Fibroblast of skin of back (primary cell): ENCODE measurements at places on chromosomes 3 and 15.

- peak; percentile 56 for DNase-seq
These were observed 41.4 kb upstream of the CCDC80 start for GRCh38 chr3:112682361-112682760.

DNA sequence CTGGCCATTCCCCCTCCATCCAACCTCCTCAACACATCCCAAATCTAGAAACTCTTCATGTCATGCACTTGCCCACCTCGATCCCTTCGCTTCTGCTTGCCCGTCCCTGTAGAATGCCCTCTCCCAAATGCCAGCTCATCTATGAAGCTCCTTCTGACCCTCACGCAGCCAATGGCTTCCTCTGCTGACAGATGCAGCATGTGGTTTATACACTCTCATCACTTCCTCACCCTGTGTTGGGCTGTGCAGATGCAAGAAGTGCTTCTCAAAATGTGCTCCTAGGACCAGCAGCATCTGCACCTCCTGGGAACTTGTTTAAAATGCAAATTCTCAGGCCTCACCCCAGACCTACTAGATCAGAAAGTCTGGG, 51.7 kb downstream of the SEMA5B start:
- DNase-seq = no peak

GRCh38 chr3:50530001-50530970, 26.9 kb upstream of the CACNA2D2 start:
- DNase-seq = no peak

GRCh38 chr15:29103824-29104565, 165.6 kb downstream of the NSMCE3 start:
- DNase-seq = peak; percentile 81

DNA sequence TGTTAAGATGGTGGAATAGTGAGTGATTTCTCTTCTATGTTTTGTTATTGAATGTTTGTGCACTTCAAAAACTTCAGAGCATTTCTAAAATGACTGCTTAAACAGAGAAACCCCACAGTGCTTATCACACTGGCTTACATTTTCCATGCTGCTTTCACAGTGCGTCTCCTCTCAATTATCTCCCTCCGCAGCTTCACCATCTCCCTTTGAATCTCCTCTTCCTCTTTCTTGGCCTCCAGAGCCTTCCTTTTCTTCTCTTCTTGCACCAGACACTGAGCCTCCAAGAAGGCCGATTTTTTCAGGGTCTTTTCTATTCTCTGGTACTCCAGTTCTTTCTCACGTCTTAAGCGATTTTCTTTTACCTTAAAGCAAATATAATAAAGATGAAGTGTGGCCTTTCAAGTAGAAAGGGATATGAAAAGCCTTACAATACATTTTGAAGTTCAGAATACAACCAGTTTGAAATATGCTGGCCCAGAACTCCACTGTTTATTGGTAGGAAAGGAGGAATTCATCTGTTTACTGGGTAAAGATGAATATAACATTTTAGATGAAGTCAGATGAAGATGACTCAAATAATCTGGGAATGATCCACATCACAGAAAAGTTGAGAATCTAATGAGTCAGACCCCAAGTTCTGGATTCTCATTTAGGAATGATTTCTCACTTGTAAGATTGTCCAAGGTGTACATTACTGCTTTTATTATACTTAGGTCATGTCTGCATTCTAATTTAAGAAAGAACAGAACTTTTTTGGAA, 21.4 kb downstream of the CCDC191 start:
- DNase-seq = peak; percentile 8

DNA sequence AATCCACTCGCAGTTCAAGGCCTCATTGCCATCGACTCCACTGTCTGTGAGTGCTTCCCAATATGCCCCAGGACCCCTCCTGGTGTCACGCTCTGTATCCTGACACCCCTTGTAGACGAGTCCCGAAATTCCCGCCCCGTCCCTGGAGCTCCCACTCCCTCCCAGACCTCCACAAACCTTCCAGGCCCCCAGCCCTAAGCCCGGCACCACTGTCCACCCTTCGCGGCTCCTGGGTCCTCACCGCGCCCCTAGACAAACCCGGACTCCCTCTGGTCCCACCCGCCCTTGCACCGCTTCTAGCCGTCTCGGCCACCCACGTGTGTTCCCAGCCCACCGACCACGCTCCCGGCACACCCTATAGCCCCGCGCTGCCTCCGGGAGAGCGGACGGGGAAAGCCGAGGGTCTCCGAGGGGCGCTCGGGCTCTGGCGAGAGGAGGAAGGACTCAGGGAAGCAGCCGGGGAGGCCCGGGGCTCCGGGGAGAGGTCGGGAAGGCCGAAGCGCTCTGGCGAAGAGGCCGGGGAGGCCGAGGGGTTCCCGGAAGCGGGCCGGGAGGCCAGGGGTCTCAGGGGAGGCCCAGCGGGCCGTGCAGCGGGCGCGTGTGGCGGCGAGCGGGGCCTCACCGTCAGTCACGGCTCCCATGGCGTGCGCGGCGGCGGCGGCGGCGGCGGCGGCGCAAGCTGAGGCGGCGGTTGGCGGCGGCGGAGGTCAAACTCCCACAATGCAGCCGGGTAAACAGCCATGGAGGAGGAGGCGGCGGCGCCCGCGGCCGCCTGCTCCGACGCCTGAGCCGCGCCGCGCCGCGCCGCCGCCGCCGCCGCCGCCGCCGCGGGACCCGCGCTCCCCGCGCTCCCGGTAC, at the start of the genes ATXN7 and THOC7:
TSS of gene ATXN7 (plus strand) at position 718 of the 858 bp plus-strand sequence. CDS start 48,732 bp downstream, outside the sequence.
TSS of gene THOC7 (minus strand) at position 656 of the 858 bp plus-strand sequence. CDS start at position 641, 15 bp downstream.
- DNase-seq = peak; percentile 74

DNA sequence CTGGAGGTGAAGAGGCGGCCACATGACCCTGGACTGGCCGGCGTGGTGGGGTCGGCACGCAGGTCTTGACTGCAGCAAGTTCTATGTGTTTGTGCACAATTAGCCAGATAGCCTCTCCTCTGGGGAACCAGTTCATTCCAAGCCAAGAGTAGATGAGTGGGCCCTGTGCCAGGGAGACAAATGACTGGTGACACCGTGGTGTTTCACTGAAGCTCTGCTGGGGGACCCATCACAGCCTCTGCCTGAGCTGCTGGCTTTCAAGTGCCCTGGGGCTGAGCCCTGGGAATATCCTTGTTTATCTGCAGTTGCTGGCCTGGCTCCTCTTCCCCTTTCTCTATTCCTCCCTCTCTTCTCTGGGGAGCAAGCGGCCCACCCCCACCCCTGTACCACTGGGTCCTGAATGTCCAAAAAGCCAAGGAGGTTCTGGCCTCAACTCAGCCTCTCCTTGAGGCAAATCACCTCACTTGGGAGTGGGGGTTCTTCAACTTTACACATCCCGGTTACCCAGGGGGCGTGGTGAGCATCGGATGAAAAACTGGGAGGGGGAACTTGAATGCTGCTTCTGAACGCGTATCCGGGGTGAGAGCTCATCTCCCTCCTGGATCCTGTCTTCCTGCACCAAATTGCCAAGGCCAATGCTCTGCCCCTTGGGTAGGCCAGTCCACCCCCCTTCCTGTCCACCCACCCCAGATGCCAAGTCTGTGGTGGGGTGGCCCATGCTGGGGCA, 199.6 kb upstream of the LYSMD4 start:
- DNase-seq = no peak

GRCh38 chr3:16809993-16810392, 74.8 kb upstream of the PLCL2 start:
- DNase-seq = no peak

- DNase-seq = no peak
These were observed 71.5 kb downstream of the IGF2BP2 start for GRCh38 chr3:185753354-185753753.
